ENCODE measurements at places on chromosomes 1 and 21. TPM values are rescaled to one million over a fixed set of nuclear protein-coding genes. Genes with fewer than 3 reads are reported as not detected.

Gene MYCBP
- total RNA-seq, result 12.4 TPM

Gene C4BPB
- total RNA-seq, result 0.43 TPM

Gene UTS2
- not detected for total RNA-seq

Gene CELA3B
- total RNA-seq, result not detected

Gene IGSF5
- total RNA-seq, result 6.3 TPM

Gene EFCAB14
- 78.3 TPM for total RNA-seq

GRCh38 chr1:33147997-33148314, 33.9 kb downstream of the TRIM62 start:
- DNase-seq, result no peak

DNA sequence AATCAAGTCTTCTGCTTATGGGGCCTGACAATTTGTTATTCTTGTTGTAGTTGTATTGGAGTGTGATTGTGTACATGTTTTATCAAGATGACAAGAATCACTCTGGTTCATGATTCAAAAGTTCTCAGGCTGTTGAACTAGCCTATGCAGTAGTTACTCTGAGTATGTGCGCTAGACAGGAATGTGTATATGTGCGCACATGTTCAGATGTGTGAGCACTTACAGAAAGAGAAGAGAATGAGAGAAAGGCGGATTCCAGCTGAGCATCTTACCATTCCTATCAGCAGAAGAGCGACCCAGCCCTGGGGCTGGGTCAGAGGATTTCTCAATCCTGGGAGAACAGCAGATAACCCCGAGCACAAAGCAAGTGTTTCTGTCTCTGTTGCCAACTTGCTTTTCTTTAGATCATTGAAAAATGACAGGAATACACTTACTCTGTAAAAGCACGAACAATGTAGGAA, 110.8 kb upstream of the HOOK1 start:
- no peak for DNase-seq

- no peak for DNase-seq
These were observed 251.0 kb downstream of the TTLL7 start for GRCh38 chr1:83747853-83748482.

- DNase-seq, result no peak
These were observed 4.9 kb downstream of the CR2 start for GRCh38 chr1:207459008-207459407.

GRCh38 chr1:242187171-242187570, 188.3 kb upstream of the MAP1LC3C start:
- DNase-seq, result no peak

DNA sequence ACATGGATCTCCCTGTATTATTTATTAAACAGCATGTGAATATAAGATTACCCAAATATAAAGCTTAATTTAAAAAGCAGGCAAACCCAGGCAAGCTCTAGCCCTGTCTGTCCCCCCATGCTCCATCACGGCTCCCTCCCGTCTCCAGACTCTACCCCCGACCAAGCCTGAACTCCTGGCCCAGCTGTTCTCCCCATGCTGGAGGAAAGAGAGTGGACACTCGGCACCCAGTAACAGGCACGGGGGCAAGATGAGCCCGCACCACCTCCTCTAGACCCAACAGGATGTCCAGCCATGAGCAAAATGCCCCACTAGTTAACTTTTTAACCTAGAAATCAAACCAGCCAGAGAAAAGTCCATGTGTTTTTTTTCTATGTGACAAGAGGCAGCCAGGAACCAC, 19.3 kb downstream of the SLC19A1 start:
- DNase-seq, result no peak

DNA sequence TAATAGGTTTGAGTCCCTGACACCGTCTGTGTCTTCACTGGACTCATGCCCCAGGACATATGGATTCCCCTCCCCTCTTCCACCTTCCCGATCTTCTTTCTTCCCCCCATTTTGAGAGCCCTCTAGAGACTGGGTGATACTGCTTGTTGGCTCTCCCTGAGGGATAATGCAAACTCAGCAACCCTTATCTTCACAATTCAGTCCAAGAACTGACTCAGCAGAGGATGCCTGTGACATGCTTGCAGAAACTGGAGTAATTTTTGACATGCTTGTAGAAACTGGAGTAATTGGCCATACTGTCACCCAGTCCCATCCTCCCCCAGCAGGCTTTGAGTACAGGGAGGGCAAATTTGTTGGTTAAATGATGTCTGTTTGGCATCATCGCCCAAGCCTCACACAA, 127.6 kb upstream of the CTTNBP2NL start:
- no peak for DNase-seq

DNA sequence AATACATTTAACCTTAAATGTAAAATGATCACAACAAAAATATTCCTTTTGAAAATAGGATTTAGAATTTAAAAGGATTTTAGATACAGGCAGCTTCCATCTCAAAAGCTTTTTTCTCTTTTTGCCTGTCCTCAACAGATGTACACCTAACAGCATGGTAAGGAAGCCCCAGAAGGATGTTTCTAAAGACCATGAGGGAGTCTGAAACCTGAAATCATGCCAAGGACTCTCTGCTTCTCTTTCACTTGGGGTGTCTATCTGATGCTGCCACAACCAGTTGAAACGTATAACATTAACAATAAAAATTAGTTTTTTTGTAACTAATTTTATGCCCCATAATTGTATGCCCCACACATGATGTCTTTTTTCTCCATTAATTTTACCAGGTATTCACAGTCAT, 5.4 kb upstream of the ZNF281 start:
- DNase-seq, result no peak

DNA sequence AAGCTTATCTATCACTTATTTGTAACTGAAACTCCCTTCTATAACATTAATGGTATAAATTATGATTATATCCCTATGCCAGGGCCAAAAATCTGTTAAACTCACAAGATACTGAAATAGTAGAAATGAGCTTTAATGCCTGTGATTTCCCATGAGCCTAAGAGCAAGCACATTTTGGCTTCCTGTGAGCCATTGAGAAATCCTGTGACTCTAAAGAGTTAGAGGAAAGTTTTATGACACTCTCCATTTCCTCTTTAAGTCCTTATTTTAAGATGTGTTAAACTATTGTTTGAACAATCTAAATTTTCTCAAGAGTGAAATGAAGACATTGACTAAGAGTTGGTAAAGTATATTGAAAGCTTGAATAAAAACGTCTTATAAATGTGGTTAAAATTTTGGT, 45.6 kb downstream of the SUCO start:
- no peak for DNase-seq

DNA sequence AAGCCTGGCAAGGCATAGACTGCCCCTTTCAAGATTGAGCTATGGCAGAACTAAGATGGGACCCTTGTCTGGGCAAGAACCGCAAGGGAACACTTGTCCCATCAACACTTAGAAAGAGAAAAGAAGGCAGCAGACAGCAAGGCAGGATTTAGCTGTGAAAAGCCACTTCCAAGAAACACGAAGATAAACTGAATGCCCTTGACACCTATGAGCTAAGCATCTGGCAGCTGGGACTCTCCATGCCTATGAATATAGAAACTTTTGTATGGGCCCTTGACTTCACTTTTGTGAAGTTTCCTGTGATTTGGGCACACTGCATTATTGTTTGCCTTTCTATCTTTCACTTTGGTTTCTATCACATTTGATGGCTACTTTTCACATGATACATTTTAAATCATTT, 24.9 kb upstream of the CACNA1E start:
- no peak for DNase-seq

DNA sequence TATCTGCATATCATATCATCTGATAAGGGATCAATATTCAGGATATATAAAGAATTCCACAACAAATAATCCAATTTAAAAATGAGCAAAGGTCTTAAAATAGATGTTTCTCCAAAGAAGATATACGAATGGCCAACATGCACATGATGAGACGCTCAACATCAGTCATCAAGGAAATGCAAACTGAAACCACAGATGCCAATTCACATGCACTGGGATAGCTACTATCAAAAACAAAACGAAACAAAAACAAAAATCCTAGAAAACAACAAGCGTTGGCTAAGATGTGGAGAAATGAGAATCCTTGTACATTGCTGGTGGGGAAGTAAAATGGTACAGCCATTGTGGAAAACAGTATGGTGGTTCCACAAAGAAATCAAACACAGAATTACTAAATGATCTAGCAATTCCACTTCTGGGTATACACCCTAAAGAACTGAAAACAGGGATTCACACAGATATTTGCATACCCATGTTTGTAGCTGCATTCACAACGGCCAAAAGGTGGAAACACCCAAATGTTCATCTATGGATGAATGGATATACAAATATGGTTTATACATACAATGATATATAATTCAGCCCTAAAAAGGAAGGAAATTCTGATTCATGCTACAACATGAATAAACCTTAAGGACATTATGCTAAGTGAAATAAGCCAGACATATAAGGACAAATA, 79.4 kb downstream of the PCSK9 start:
- no peak for DNase-seq

DNA sequence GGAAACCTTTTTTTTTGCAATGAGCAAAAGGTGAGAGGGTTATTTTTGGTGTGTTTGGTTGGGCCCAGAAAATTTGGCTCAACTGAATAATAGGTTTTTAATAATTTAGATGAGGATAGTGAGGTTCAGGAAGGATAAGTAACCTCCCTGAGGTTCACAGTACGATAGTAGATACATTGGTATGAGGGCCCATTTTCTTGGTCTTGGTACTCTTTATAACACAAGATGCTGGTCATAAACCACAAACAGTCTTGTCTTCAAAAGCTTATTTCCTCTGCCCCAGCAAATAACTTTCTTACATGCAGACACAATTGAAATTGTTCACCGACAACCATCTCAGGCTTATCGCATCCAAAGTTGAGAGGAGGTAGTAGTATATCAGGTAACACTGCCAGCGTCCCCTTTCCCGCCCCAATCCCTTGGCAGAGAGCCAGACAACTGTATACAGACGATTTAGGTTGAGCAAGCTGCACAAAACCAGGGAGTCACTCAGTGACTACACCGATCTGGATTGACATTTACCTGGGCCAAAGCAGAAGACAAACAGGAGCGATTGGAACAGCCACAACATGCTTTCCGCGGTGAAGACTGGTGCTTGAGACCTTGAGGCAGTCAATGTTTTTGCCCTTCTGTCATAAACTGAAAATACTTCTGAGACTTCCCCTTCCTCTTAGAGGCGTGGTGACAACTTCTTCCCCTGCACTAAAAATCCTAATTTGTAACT, at the start of gene SLAMF6:
Gene SLAMF6, minus strand, starts transcription at position 634 of the 724 bp plus-strand sequence. Its CDS starts 63 bp downstream, at position 571.
- DNase-seq, result no peak

GRCh38 chr1:159799446-159799985, 2.6 kb upstream of the FCRL6 start:
- no peak for DNase-seq

- no peak for DNase-seq
These were observed 10.4 kb upstream of the PPT1 start for GRCh38 chr1:40107290-40107959.

DNA sequence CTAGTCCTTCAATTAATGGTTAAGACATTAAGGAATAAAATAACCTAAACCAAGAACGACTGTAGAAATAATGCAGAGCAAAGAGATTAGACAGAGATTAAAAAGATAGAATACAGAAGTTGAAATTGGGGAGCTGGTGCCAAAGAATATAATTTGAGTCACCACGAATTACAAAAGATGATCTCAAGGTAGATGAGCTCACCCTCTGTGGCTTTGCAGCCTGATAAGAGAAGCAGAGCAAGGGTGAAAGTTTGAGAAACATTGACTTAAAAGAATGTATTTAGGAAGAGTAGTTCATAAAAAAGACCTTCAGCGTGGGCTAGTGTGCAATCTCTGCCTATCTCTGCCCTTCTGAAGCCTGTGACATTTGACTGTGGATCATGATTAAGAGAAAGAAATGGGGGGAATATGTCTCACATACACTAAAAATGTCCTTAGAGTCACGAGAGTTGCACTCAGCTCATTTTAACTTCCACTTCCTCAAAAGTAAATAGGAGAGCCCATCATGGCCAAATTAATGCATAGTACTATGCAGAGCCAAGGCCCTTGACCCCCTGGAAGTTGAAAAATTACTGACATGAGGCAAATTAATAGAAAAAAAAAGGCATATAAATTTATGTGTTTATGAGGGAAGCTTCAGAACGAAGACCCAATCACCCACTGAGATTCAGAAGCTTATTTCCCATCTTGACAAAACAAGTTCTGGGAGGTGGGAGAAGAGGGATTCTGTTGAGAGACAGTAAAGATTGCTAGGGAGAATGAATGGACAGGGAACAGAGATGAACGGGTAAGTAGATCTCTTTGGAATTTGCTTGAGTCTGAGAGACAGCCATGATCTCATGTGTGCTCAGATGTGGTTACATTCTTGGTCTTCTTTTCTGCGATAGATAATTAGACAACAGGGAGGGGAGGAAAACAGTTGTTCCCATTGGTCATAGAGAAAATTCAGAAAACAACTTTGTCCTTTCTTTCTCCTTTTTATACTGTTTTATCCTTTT, 395.4 kb upstream of the LRRC7 start:
- DNase-seq, result no peak

DNA sequence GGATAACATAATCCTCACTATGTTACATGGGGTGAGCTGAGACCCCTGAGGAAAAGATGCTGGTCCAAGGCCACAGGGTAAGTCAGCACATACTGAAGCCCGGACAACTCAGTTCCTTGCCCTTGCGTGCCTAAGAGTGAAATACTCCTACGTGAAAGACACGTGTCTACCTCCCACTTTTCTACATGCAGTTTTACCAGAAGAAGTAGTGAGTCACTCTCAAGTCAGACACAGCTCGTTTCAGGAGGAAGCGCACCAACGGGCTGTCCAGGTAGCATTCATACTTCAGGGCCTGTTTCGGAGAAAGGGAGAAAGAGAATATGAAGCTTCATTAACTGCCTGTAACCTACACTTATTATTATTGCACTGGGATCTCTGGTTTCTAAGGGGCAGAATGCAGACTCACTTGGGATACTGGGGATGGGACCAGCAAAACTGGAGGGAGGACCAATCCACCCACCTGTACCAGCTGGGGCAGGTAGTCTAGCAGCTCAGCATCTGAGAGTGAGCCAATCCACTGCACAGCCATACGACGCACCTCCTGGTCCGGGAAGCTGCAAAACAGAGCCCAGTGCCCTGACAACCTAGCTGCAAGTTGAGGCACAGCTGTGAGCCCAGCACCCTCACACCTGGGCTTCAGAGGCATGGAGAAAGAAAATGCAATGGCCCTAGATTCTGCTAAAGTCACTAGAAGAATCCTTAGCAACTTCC, 32.4 kb upstream of the PPP1R15B start:
- no peak for DNase-seq

GRCh38 chr1:206923009-206923960, 1.5 kb upstream of the FCMR start:
- DNase-seq, result no peak

GRCh38 chr1:22177354-22178003, 34.6 kb upstream of the WNT4 start:
- DNase-seq, result no peak

DNA sequence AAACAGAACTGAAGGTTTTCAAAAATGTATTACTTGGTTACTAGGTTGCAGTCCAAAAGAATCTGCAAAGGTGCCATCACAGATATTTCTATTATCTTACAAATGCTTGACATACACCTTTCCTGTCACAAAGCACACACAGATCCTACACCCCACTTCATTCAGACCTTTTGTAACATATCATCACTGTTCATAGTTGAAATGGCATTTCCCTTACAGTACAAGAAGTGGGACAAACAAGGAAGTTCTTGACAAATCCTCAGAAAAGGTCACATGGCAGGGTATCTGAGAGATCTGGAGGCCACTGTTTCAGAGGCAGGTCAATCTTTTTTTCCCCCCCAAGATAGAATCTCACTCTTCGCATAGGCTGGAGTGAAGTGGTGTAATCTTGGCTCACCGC, 21.3 kb downstream of the TOR1AIP2 start:
- DNase-seq, result no peak

Measured in right cardiac atrium (tissue), 5 donors.